ENCODE measurements at places on chromosomes 6 and 20.

DNA sequence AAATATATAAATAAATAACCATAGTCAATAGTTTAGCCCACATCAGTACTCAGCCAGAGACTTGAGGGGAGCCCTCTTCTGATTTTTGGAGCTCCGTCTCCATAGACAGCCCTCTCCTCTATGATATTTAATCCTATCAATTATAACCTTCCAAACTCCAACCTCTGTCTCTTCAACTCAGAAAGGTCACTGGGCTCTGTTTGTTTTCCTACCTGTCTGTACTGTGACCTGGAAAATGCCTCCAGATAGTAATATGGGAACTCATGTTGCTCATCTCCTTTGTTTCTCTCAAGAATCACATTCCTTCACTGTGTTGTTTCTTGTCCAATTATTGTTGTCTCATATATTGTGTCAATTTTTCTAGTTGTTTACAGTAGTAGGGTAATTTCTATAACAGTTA is 409.7 kb downstream of the CDKAL1 start:
- no peak for DNase-seq

DNA sequence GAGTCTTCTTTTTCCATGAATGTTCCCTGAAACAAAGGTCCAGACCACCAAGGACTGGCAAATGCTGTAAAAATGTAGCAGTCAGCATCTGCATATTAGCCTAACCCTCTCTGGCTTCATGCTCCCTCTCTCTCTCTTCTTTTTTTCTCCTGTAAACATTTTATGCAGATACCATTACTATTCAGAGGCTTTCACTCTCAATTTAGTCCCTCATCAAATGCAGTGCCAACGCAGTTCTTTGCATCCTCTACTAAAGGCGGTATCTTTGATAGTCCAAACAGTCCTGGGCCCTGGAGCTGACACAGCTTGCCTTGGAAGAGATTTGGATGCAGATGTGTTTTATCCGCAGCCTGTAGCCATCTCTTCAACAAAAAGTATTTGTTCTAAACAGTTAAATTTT is 167.1 kb upstream of the MMS22L start:
- no peak for DNase-seq

DNA sequence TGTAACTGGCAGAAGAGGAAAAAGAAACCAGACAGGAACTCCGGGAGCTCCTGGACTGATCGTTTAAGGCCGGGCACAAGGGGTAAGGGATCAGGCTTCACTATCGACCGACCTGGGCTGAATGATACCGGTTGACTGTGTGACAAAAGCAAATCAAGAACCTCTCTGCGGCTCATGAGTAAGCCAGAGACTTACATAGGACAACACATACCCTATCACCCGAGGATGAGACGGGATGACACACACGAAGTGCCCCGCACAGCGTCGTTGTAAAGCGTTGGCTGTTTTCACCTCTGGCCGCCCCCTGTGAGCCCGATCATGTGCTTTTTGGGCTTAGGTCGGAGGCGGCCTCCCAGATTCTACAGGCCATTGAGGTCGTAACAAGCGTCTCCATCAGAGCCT is 695 bp upstream of the TGIF2 start:
- peak; percentile 68 for DNase-seq

- DNase-seq: no peak
These were observed 71.1 kb upstream of the BLCAP start for GRCh38 chr20:37598575-37599342.

- DNase-seq: no peak
These were observed 52.6 kb upstream of the SYNJ2 start for GRCh38 chr6:157929076-157929475.

DNA sequence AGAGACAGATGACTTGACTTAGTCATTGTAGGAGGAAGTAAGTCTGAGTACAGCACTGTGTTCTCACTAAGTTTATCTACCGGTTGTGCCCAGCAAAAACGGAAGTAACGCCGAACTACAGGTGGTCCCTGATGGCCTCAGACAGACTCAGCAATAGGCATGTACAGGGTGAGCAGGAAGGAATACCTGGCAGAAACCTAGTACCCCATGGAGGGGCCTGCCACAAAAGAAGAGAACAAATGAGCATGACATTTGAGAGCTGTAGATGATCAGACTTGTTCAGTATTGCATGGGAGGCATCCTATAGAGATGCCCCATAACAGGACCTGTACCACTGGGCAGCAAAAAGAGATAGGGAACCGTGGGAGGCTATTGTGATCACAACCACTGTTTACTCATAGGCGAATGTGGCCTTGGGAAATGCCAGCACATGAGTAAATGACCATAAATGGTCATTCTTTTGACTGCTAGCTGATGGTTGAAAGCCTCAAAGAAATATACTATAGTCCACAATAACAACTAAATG is 106.4 kb upstream of the TAB2 start:
- DNase-seq: no peak

DNA sequence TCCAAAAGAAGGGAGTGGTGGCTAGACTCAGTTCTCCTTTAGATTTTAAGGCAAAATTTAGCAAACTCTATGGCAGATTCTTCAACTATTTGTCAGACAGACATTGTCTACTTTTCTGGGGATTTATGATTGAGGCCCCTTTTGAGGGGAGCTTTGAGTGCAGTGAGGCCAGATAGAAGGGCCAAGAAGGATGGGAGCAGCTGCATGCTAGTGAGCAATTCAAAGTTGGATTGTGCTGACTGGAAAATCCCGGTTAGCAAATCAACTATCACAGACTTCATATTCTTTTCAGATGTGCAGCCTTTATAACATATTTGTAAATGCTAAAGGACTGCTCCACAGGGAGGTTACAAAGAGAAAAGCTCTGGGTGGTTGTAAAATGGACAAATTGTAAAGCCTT is 35.0 kb upstream of the ESR1 start:
- no peak for DNase-seq

- DNase-seq: no peak
These were observed 8.9 kb upstream of the MICB start for GRCh38 chr6:31489086-31489485.

DNA sequence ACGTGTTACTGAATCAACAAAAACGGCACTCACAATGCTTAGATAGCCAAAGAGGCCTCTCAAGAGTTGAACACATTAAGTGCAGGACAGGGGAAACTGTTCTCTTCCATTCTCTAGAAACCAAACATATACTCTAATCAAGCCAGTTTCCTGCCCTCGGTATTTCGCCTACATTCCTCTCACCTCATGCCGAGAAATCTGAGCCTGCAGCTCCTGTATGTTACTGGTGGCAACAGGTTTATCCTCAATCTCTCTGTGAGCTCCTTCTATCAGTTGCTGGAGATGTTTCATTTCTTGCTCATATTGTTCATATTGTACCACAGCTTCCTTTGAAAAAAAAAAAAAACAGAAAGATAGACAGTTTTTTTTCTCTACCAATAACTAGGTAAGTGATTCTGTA is 328.9 kb downstream of the SYNE1 start:
- DNase-seq: no peak

- no peak for DNase-seq
These were observed 13.3 kb upstream of the KCNG1 start for GRCh38 chr20:51036226-51036625.

DNA sequence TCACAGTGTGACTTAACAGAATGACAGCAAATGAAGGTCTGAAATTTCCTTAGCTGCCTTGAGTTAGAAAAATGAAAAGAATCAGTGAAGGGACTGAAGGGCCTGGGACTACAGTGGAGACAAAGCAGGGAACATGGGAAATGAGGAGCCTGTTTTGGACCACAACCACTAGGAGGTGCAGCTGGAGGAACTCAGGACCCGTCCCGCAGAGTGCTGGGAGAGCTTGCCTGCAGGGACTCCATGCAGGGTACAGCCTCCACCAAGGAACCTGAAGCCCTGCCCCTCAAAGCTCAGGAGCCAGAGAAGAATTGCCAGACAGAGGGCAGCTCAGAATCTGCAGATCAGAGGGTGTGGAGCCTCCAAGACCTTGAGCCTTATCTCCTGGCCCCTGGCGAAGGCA is 50.7 kb downstream of the LRFN2 start:
- no peak for DNase-seq

All from activated T-cell treated with anti-CD3 and anti-CD28 coated beads for 48 hours (primary cell).